ENCODE measurements at places on chromosomes 5 and 9. TPM values are rescaled to one million over a fixed set of nuclear protein-coding genes. Genes with fewer than 3 reads are reported as not detected.

DNA sequence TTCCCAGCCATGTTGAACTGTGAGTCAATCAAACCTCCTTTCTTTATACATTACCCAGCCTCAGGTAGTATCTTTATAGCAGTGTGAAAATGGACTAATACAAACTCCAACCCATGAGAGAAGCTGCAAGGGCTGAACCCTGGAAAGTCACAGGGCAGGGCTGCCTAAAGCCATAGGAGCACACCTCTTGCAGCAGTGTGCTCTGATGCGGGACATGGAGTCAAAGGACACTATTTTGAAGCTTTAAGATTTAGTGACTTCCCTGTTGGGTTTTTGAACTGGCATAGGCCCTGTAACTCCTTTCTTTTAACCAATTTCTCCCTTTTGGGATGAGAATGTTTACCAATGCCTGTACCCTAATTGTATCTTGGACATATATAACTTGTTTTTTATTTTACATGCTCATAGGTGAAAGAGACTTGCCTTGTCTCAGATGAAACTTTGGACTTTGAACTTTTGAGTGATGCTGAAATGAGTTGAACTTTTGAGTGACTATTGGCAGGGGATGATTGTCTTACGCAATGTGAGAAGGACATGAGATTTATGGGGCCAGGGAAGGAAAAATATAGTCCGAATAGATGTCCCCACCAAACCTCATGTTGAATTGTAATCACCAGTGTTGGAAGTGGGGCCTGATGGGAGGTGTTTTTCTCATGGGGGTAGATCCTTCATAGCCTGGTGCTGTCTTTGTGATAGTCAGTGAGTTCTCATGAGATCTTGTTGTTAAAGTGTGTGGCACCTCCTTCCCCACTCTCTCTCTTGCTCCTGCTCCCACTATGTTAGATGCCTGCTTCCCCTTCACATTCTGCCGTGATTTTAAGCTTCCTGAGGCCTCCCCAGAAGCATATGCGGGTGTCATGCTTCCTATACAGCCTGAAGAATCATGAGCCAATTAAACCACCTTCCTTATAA is 159.5 kb upstream of the SPEF2 start:
- DNase-seq, result no peak

GRCh38 chr9:16532681-16533450 is 337.6 kb downstream of the BNC2 start:
- DNase-seq, result no peak

GRCh38 chr5:172666251-172666650 is 25.2 kb downstream of the NEURL1B start:
- DNase-seq, result no peak

GRCh38 chr5:126280846-126281245 is 142.4 kb upstream of the GRAMD2B start:
- no peak for DNase-seq

- no peak for DNase-seq
These were observed 35.7 kb upstream of the SLC25A51 start for GRCh38 chr9:37939575-37940095.

- DNase-seq, result peak; percentile 67
These were observed 151.1 kb downstream of the ARL15 start for GRCh38 chr5:54159153-54159892.

GRCh38 chr5:138077064-138077696 is 6.7 kb upstream of the WNT8A start:
- no peak for DNase-seq

GRCh38 chr5:181058786-181059296 is 18.8 kb downstream of the BTNL9 start:
- no peak for DNase-seq

- no peak for DNase-seq
These were observed 42.8 kb downstream of the PDE4D start for GRCh38 chr5:59850766-59851165.

DNA sequence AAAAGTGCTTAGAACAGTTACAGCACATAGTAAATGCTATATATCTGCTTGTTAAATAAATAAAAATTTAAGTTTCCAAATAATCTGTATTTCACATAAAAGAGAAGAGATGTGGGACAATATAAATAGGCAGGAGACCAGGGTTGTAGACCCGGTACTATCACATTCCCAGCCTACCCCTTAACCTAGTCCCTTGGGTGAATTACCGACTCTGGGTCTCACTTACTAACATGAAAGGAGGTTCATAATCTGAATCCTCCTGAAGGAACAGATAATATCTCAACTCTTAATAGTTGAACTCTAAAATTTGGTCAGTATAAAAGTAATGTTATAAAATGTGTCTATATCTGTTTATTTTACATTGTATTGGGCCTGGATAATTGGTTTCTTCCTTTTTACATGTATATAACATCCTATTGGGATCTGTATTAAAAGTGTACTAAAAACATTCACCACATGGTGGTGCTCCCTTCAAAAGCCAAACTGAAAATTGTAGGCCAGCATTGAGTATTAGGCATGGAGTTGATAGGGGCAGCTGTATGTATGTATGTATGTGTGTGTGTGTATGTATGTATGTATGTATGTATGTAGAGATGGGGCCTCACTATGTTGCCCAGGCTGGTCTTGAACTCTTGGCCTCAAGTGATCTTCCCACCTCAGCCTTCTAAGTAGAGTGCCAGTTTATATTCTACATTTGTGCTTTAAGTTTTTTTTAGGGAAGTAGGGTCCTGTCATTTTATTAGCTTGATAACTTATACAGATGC is 64.2 kb upstream of the ABL1 start:
- peak; percentile 79 for DNase-seq

DNA sequence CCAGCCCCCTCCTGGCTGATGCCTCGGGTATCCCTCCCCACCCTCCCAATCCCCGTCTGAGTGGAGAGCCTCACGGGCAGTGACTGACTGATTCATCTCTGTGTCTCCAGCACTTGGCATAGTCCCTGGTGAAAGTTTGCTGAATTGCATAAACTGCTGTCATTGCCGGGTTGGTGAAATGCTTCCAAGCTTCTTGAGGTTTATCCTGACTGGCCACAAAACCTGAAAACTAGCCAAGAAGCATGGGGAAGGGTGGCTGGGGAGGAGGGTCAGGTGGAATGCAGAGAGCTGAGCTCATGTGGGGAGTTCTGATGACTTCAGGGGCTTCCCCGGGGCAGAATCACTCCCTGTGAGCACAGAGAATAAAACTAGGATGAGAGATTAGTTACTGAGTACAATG is 56.9 kb upstream of the GGTA1 start:
- no peak for DNase-seq

DNA sequence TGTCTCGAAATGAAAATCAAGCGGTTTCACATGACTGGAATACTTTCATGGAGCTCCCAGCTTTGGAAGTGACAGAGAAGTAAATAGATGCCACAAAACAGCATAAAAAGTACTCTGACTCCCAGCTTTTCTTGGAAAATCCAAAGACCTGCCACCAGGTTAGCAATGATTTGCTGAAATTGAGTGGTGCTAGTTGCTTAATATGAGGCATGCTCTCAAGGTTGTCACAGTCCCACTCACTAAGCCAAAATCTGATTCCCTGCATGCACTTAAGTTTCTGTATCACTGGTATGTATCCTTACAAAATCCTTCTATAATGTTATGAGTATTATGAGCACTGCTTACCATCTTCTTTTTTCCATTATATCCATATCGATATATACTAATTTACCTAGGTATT is 13.0 kb upstream of the SH3RF2 start:
- no peak for DNase-seq

DNA sequence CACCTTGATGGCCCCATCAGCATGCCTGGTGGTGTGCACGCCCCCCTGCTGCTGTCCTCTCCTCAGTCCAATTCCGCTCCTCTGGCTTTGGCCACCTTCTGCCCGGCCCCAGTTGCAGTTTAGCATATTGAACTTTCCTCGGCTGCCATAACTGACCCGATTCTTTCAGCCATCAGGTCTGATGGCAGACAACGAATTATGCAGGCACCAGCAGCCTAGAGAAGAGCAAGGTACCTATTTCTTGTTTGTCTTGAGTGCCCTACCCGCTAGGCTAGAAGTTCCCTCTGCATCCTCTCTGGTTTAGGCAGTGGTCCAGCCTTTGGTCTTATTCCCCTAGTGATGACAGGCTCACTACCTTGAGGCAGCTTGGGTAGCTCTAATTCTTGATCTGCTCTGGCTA is 43.0 kb upstream of the SLC25A51 start:
- DNase-seq, result no peak

GRCh38 chr9:75482566-75482965 is 394.3 kb downstream of the OSTF1 start:
- DNase-seq, result no peak

DNA sequence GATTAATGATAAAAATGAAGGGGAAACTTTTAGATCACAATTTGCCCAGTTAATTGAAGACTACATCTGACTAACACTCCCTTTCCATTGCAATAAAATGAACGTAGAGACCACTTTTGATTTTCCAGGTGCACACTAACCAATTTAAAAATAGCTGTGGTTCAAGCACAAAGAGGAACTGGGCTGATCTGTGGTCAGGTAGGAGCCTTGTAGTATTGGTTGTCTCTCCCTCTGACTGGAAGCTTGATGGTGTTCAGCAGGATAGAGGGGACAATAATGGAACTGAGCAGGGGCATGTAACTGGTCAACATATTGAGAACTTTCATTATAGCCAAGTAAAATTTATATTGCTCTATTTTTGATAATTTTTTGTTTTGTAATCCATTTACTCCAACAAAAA is 886.8 kb upstream of the SEMA6A start:
- no peak for DNase-seq

- peak; percentile 70 for DNase-seq
These were observed 727 bp downstream of the SMAD5 start for GRCh38 chr5:136133222-136133921.

DNA sequence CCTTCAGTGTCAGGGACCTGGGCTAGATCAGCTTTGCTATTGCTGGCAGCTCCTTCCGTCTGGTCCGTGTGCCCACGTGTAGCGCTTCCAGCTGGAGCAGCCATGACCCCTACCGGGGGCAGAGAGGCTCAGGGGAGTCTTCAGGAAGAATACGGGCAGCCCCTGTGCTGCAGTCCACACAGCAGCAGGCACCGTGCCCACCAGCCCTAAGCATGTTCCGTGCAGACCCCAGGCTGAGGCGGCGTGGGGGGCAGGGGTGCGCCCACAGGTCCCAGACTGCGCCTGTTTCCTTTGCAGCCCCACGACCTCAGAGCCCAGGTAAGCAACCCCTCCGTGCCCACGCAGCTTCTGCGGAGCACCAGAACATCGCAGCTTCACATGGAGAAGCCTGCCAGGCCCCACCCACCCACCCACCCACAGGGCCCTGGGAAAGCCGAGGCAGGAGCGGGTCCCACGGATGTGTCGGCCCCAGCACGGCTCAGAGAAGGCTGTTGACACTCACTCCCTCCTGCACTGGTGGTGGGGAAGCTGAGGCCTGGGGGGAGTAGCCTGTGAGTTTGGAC is 83.1 kb downstream of the KCNT1 start:
- no peak for DNase-seq

DNA sequence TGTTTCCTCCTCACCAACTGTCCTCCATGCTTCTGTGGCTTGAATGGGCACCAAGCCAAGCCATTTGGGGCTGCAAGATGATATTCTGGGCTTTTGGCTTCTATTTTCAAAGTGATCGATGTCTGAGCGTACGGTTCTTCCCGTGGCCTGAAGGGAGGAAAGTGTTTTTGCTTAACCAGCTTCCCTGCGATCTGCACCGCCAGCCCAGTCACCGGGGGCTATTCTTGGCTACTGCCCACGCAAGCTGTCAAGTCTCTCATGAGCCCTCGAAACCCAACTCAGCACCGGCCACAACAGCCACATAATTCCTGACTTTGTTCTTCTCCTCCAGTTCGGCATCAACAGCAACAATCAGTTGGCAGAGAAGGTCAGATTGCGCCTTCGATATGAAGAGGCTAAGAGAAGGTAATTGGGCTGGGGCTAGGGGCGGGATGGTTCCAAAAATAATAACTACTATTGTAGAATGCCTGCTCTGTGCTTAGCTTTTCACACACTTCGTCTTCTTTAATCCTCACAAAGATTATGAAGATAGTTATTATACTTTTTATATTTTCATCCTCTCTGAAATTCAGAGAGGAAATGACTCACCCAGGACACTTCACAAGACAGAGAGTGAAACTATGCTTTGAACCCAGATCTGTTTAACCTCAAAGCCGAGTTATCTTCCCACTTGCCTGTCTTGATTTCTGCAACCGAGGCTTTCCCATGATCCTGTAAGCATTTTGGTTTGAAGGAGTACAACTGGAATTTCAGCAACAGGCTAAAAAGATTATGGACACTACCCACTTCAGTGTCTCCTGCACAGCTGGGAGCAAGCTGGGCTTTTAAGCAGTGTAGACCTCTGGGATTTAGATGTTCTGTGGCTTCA is 76.4 kb upstream of the RARS1 start:
- no peak for DNase-seq

DNA sequence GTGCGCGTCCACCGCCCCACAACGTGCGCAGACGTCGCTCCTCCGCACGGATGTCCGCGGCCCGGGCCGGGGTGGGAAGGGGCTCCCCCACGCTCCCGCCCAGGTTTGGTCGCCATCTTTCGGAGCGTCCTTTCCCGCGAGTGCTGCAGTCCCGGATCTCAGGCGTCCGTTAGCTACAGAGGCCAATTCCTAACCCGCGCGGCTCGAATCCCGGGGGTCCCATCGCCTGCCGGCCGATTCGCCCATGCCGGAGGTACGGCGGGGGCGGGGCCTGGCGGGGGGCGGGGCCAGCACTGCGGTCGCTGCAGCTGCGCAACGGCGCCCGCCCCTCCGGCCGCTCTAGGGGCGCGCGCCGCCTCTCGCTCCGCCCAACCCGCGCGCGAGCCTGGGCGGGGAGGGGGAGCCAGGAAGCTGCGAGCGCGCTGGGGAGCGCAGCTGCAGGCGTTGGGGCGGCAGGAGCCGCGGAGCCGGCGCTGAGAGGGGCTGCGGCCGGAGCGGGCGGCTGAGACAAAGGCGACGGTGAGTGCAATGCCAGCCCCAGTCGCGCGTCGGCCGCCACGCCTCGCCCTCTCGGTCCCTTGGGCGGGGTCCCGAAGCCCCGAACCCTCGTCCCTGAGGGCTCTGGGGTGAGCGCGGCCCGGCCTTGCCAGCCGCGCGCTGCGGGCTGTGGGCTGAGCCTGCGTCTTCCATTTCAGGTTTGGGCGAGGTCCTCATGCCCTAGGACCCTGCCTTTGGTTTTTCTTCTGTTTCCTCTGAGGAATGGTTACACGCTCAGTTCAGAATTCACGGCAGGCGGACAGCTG is at the start of gene CDC42SE2:
Gene CDC42SE2 (plus strand): TSS at position 406 of the 803 bp plus-strand sequence. CDS start 95,441 bp downstream, outside the sequence.
- peak; percentile 79 for DNase-seq

OLFM1 gene
- total RNA-seq, result 4.8 TPM

PCDHGA6 gene
- total RNA-seq, result 3.6 TPM

ADGRV1 gene
- 11.2 TPM for total RNA-seq

CTNND2 gene
- total RNA-seq, result 1.4 TPM

OTP gene
- not detected for total RNA-seq

ALDH7A1 gene
- total RNA-seq, result 54.3 TPM

ZDHHC11B gene
- 0.89 TPM for total RNA-seq

All from skin of body (tissue), 3 donors.